HFFc6 (cell line): ENCODE measurements at places on chromosomes 4 and X.

DNA sequence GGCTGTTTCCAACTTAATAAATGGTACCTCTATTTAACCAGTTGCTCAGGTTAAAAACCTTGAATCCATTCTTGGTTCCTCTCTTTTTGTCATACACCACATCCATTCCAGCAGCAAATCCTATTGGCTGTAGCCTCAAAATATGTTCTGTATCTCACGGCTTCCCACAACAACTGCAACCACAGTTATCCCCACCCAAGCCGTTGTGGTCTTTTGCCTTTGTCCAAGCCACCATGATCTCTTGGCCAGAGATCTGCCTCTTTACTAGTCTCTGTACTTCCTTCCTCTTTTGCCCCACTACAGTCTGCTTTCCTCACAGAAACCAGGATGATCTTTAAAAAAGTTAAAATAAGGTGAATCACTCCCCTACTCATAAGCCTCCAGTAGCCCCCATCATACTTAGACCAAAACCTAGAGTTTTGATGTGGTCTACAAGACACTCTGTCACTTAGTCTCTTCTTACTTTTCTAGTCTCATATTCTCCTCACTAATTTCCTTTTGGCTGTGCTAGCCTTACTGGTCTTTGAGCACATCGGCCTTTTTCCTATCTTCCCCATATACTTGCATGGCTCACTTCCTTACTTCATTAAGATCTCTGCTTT, 10.3 kb downstream of the MAOA start:
- no peak for DNase-seq

DNA sequence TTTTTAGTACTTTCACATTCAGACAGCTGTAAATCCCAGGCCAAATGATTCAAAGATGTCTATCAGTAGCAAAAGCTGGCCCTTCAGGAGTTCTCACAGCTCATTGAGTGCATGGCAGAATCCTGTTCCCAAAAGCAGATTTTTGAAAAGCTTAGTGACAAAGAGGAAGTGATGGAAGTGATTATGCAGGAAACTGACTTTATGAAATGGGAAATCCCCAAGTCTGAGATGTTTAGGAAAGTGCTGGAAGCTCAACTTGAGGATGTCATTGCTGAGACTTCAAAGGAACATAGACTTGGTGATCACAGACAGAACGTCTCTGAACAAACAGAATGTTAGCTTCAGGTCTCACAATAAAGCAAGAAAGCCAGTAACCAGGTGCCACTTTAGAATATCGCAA, 51.0 kb upstream of the CFAP47 start:
- no peak for DNase-seq

- DNase-seq: no peak
Measured at GRCh38 chr4:181507938-181508337, 735.3 kb upstream of the TENM3 start.

DNA sequence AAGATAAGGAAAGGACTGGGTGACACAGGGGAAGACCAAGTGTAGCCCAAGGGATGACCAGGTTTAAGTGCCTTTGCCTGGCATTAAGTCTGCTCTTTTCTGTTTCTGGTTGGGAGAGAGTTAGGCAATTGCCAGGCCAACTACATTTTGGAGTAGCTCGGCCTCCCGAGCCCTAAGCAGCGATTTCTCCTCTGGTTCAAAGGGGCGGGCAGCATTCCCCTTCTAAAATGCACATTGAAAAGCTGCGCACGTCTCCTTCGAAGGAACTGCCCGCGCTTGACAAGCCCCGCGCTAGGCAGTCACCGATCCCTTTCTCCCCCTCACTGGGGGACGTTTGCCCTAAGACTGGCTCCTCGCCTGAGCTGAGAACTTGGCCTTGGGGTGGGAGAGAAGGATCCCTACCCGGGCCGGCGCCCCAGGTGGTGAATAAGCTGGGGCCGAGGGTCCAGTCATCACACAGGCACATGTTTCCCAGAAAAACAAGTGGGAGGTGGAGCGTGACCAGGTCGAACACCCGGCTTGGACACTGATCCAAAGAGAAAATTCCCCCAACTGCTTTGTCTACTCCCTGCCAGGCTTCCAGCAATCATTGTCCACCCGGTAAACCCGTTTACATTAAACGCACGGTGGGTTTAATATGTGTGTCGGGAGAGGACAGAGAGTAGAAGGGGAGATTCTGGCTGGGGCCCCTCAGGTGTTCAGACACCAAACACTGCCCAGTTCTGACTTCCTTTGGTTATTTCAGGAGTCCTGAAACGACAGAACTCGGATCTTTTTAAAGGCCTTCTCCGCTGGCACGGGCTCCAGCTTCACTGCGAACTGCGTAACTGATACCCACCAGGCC, 4.0 kb downstream of the ARX start:
- no peak for DNase-seq

GRCh38 chrX:46574774-46575381, 1.3 kb downstream of the CHST7 start:
- DNase-seq: no peak

- no peak for DNase-seq
Measured at GRCh38 chr4:142856576-142856975, 10.5 kb upstream of the INPP4B start.

- DNase-seq: no peak
Measured at GRCh38 chr4:110615353-110616237, 7.3 kb downstream of the PITX2 start.

- no peak for DNase-seq
Measured at GRCh38 chrX:12975670-12975965, 708 bp downstream of the TMSB4X start.

- DNase-seq: no peak
Measured at GRCh38 chr4:113524505-113525186, 236.9 kb downstream of the CAMK2D start.

DNA sequence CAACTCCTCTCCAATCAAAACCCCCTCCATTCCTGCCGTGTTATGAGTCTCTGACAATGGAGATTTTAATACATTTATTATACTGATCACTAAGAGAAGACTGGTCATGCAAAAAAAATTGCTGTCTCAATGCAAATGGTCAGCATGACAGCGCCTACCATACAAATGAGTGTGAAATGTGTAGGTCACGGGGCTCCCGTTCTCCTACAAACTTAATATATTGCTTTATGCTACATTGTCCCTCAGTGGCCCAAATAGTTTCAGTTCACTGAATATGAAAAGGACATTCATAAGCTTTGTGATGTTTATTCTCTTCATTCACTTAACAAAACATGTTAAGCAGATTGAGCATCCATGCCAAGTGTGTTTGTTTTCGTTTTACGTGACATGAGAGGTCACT, 116.1 kb downstream of the SPANXN3 start:
- no peak for DNase-seq

- DNase-seq: no peak
Measured at GRCh38 chr4:181077341-181077740, 1165.9 kb upstream of the TENM3 start.

DNA sequence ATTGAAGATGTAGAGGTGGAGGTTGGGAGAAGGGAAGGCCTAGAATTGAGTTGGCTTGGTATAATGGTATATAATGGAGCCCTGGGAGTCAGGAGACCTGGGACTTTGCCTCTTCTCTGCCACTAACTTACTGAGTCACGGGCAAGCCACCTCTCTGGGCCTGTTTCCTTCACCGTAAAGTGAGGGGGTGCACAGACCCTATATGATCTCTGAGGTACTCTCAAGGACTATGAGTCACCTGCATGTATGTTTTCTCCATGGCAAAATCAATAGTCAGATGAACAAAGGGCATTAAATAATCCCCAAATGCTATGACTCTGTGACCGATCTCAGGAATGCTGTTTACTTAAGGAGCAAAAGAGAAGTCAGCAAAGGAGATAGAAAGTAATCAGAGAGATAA, 5.1 kb downstream of the P2RY4 start:
- DNase-seq: no peak

DNA sequence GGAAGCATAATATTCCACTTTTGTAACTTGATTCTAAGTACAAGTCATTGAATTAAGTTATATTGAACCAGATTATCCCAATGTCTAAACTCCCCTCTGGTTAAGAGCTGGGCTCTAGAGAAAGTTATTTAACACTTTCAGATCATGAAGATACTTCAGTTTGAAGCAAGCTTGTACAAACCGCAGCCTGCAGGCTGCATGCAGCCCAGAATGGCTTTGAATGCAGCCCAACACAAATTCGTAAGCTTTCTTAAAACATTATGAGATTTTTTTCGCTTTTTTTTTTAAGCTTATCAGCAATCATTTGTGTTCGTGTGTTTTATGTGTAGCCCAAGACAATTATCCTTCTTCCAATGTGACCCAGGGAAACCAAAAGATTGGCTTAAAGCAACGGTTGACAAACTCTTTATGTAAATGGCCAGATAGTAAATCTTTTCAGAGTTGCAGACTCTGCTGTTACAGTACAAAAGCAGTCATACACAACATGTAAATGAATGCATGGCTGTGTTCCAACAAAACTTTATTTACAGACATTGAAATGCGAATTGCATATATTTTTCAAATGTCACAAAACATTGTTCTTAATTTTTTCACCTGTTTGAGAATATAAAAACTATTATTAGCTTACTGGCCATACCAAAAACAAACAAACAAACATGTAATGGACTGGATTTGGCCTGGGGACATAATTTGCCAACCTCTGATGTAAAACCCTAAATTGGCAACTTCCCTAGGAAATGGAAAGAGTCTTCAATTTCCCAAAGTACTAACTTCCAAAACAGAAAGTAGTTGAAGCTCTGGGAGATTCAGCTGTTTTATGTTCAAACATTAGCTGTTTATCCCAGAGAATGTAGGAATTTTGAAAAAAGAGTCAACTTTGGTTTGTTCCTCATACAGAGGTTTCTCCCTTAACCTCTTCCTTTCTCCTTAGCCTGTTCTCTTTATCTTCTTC, 201.1 kb upstream of the MBNL3 start:
- no peak for DNase-seq

DNA sequence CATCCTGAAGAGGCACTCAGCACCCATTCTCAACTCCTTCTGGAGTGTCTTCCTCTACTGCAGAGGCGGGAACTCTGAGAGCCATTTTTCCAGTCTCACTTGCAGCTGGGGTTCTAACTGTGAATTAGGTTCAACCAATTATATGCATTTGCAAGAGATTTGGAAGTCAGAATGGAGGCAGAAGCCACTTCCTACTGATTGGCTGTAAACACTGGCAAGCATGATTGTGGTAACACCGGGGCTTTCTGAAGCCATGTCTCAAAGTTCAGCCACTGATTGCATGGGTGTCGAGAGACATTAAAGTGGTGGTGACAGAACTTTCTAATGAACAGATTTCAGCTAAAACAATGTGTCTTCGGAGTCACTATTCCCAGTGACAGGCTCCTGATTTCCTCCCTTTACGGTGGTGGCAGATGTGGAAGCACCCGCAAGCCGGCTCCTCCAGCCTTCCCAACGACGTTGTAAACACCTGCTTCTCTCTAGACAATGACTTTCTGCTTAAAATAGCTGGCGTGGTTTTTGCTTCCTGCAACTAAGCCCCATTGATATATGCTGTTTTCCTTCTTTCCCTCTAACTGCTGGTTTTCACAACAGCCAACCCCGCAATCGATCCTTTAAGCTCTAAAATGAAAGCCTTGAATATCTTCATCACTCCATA, 92.0 kb downstream of the IRF2 start:
- DNase-seq: no peak

DNA sequence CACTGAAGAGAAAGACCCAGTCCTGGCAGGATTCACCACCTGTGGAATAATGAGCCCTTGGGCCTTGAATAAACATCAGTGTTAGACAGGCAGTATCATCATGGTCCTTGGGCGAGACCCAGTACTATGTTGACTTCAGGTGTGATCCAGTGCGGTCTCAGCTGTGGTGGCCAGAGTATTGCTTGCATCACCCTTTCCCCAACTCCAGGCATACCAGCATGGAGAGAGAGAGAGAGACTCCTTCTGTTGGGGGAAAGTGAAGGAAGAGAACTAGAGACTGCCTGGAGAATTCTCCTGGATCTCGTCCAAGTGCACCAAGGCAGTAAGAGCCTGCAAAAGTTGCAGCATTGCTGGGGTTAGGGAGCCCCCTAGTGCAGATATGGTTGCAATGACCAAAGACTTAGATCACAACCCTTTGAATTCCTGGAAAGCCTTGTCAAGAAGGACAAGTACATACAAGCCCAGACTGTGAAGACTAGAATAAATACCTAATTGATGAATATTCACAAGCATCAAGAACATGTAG, 61.1 kb upstream of the VAMP7 start:
- peak; percentile 74 for DNase-seq

DNA sequence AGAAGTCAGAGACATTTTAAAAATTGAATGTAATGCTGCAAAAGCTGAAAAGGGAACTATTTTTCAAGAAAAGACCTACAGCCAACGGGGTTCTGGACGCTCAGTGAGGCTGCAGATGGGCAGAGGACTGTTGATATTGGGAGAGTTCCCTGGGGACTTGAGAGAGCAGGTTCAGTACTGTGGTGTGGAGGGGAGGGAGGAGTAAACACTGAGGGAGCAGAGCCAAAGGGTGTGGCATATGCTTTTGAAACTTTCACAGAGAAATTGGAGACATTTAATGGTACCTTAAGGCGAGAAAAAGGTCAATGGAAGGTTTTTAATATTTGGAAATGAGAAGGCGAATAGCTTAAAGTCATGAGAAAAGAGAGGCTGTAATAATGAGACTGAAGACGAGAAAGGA, 62.2 kb upstream of the GPM6A start:
- DNase-seq: no peak

DNA sequence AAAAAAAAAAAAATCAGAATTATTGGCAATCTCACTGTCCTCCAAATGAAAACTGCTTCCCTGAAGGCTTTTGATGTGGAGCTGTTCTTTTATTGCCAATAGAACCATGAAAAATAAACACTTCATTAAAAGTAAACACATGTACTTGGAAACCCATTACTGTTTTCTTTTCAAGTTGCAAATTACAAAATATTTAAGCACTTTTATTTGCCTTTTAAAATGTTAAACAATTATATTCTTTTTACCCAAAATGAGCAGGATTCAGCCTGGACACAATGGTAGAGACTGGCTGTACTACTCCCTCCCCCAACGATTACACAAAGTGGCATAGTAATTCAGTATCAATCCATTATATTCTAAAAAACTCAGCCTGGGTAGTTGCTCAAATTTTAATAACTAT, 60.9 kb downstream of the SH2D1A start:
- DNase-seq: no peak

- DNase-seq: peak; percentile 58
Measured at GRCh38 chr4:114208574-114209151, 229.2 kb upstream of the ARSJ start.

DNA sequence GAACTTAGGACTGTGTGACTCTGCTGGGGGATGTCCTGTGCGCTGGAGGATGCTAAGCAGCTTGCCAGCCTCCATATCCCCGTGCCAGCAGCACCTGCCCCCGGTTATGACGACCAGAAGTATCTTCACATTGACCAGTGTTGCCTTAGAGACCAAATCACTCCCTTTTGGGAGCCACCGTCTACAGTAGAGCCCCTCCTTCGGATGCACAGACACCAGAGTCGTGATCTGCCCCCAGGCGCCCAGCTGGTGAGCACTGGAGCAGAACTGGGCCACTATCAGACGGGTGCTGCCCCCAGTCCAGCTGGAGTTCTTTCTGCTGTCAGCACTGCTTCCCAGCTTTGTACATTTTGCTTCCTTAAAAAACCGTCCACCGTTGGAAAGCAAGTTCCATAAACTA, 30.0 kb upstream of the TADA2B start:
- DNase-seq: no peak
